Jurkat, Clone E6-1 (cell line): ENCODE measurements at places on chromosomes 2 and 18.

DNA sequence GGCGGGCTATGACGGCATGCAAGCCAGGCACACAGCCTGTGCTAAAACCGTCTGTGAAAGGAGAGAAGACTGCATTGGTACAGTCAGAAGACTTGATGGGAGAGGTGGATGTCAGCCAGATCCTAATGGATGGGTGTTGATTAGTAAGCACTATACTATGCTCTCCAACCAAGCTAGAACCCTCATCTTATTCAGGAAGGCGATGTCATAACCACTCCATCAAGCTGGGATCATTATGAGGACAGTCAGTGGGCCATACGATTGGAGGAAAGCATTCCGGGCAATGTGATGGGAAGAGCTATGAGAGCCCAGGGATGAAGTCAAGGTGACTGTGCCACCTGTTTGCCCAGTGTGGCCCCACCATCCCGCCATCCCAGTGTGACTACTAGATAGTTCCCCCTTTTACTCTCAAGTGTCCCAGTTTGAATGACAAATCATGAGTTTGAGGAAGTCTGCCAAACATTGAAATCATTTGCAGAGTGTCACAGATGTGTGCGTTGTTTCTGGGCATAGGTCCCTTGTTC is 66.4 kb downstream of the MRPS9 start:
- no peak for DNase-seq

DNA sequence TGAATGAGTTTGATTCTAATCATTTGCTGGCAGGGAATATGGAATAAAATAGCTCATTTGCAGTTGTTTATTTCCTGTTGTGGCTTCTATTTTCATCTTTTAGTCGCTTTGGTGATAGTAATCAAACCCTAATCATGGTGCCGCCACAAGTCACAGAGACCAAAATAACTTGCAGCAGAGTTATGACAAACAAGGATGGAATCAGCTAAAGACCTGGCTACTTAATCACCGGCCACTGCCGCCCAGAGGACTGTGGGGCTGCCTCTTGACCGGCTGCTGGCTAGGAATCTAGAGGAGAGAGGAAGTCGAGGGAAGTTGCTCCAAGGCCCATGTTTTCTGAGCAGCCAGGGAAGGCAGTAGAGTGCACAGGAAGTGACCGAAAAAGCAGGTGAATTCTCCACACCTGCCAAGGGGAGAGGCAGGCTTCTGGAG is 5.1 kb upstream of the SMAD7 start:
- DNase-seq, result no peak

GRCh38 chr2:143965493-143966164 is 554.3 kb downstream of the ZEB2 start:
- DNase-seq, result no peak

- no peak for DNase-seq
Observed at GRCh38 chr2:118223992-118224894, 136.0 kb downstream of the INSIG2 start.

- no peak for DNase-seq
Observed at GRCh38 chr2:26709323-26710110, 17.0 kb downstream of the KCNK3 start.

DNA sequence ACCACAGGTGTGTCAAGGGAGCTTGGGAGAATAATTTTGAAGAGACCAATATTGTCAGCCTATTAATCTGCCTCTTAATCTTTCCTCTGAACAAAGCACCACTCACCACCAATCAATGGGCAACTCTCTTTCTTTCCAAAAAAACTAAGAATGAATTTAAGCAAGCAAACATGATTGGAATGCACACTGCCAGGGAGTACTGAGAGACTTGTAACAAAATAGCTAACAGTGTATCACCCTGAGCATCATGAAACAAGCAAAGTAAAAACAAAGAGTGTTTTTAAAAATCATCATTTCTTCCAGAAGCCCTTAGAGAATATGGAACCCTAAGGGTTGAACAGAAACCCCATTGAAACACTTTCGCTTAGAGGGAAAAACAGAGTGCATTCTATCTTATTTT is 299.7 kb downstream of the DSEL start:
- DNase-seq, result no peak

DNA sequence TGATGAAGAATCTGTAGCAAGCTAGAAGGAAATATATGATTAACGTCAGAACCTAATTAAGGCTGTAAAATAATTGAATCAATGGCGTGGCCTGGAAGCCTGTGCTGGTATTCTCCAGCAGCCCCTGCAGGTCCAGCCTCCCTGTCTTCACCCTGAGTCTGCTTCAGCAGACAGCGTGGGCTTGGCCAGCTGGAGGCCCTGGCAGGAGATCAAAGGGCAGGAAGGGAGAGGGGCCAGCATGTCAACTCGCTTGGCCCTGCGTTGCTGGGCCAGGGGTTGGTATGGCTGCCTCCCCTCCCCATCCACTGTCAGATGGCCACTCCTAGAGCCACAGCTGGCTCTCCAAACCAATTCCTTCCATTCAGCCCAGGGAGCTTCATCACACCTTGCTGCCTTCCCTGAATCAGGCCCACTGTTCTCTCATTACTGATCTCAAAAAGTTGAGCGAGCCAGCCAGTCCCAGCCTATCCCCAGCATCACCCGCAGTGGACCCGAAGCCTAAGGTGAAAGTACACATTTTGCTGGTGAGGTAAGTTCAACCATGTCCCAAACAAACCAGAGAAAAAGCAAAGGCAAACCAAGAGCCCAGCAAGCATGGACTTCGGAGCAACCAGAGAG is 228.4 kb upstream of the AGAP1 start:
- DNase-seq, result no peak

- DNase-seq, result no peak
Observed at GRCh38 chr2:222806526-222807137, 54.2 kb upstream of the ACSL3 start.

GRCh38 chr2:121821476-121822158 is 66.2 kb downstream of the TSN start:
- DNase-seq, result no peak

- no peak for DNase-seq
Observed at GRCh38 chr2:182887753-182888415, 21.4 kb upstream of the FRZB start.

GRCh38 chr18:44533071-44533470 is 147.6 kb upstream of the SETBP1 start:
- no peak for DNase-seq

GRCh38 chr2:129293326-129293725 is 686.1 kb upstream of the RAB6C start:
- DNase-seq, result no peak

DNA sequence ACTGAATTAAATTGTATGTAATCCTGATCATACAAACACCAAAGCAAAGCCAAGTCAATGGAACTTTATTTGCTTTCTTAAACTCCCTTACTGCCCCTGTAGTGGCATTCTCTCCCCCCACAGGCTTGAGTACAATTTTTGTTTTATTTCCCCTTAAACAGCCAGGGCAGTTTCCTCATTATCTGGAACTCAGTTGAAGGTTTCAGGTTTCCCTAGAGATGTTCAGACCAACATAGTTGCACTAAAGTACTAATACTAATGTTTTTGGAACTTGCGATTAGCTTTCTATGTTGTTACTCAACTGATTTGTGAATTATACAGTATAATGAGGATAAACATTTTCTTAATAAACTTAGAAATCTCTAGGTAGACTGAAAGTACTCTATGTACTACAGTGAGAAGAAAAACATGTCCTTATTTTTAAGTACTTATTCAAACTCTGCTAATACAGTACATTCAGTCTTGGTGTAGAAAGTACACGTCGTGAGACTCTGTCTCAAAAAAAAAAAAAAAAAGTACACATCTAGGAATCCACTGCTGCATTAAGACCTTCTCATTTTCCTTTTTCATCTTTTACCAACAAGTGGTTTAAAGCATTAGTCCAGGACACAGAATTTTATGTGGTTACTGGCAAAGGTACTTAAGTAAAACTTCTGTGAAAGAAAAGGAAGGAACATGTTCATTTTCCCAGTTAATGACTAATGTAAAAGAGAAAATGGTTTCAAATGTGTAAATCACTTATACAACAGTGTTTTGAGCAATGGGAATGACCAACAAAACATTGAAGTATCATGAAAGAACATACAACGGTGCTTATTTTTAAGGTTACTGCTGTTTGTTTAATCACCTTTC is 209.5 kb upstream of the SMAD7 start:
- DNase-seq, result no peak

DNA sequence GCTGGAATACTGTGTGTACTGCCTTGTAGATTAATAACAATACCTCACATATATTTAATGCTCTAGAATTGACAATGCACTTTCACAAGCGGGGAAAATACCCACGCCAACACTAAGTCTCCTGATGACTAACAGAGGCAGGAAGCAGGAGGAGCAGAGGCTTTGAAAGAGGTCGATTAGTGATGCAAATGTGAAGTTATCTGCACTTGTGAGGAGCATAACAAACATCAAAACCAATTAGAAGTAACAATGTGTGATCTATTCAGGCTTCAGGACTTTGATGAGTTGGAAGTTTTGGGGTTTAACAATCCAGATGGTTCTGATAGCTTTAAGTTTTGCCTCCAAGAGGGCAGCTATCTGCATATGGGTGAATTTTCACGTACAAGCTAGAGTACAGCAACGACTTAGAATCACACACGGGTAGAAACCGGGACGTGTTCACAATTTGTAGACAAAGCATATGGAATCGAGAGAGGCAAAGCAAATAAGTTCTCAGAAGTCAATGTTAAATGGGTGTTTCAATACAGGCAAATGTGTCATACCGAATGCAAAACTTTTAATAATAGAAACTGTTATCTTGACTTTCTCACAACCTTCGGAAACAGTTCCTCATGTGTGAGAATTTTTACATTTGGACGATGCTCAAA is 114.5 kb downstream of the METTL8 start:
- no peak for DNase-seq

DNA sequence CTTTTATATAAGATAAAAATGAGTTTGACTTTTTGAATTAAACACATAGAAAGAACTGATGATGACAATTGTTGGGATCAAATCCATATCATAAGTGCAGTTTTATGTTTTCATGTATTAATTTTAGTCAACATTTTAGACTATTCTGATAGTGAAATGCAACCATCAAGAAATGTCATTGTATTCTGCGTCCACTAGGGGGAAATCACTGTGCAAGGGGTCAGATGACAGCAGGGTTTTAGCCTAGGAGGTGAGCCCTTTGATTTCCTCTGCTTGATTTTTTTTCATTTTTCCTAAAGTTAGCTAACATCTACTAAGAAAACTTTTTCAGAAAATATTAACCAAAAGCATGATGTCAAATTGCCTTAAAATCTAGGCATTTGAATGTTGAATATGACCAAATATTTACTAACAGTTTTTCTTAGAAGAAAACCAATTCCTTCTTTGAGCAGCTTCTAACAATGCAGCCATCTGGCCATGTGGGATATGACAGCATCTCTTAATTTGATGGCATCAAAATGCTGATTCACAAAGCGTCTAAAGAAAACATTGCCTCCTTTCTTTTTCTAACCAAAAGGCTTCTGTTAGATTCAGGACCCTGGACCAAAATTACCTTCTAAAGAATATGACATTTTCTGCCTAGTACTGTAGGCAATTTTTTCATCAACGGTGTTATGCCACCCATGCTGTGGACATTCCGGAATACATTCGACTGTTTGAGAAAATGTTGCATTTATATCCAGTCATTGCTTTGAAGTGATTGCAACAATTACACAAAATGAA is 141.5 kb downstream of the SPHKAP start:
- DNase-seq, result peak; percentile 17

- no peak for DNase-seq
Observed at GRCh38 chr2:240620859-240621258, 4.4 kb upstream of the GPR35 start.

DNA sequence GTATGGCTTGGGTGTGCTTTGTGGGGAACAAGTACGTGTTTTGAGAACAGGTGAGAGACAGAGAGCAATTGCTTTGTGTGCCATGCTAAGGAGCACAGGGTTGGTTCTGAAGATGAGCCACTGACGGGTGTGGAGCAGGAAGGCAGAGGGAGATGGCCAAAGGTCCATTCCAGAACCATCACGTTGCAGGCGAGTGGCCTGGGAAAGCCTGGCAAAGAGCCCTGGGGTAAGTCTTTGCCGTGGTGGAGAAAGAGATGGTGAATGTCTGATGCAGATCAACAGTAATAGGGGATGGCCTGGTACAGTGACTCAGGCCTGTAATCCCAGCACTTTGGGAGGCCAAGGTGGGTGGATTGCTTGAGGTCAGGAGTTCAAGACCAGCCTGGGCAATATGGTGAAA is 93.5 kb upstream of the ZNF521 start:
- no peak for DNase-seq

- DNase-seq, result no peak
Observed at GRCh38 chr18:13568443-13569392, 157.6 kb downstream of the FAM210A start.

DNA sequence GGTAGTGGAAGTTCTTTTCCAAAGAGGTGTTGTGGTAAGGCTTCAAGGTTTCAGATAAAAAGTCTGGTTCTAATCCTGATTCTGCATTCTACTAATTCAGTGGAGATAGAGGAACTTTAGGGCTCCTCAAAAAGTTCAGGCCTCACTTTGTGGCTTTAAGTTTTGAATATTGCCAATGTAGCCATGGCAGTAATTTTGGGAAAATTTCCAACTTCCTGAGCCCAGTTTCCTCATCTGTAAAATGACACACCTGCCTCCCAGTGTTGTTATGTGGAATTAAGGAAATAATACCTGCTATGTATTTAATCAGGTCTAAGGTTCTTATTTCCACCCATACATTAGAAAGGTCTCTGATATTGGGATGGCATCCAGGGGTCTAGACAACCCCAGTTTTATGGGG is 147.6 kb upstream of the ITGA6 start:
- no peak for DNase-seq

- peak; percentile 22 for DNase-seq
Observed at GRCh38 chr2:168712053-168712452, 90.4 kb upstream of the NOSTRIN start.

GRCh38 chr2:128472789-128473174 is 154.1 kb upstream of the HS6ST1 start:
- DNase-seq, result no peak

DNA sequence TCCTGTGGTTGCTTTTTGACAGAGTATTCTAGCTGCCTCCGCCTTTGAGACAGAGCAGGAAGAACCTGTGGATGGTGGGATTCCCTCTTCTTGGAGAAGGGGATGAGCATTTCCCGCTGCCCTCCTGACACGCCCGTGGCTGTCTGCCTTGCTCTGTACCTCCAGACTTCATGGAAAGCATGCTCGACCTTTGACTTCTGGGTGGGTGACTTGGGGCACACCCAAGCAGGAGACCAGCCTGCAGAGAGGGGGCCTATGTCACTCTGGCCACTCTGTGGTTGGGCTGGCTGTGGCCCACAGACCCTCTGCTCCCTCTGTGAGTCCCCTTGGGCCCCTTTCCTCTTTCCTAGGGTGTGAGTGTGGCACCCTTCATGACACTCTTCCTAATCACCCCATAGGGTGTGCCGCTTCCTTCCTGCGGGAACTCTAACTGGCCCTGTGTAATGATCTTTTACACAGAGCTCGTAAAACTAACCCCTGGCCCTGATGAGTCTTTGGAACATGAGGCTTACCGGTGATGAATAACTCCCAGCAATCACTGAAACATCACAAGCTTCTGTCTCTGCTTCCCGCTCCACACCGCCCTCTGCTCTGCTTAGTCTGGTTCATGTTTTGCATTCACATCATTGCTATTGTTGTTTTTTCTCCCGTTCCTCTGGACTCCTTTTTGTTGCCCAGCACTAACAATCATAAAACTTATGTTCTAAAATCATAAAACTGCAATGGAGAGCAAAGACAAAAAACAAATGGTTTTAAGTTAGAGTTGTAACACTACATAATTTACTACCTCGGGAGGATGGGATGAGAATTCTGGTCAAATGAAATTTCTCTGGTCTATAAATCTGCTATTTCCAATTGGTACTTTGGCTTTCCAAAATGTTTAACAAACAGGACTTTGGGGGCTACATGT is 101.1 kb downstream of the SH3YL1 start:
- no peak for DNase-seq

GRCh38 chr2:152238016-152238415 is 62.5 kb upstream of the STAM2 start:
- DNase-seq, result no peak
